ENCODE measurements at places on chromosomes 12 and 14.
A peak's percentile ranks its signal among the peaks of the same experiment; 100 is the strongest.

DNA sequence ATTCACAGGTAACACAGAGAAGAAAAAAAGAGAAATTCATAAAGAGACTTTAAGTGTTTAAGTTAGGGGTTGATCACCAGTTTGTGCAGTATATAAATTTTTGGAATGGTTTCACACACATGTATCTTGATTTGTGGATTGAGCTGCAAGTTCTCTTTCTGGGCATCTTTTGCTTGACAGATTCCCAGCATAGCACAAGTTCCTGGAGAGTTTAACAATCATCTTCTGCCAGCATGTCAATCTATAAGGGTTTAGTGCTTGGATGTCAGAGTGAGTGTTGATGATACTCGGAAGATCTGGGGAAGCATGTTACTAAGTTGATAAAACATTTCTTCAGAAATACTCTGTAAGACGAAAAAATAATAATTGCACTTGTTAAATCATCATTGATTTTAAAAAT, 43.9 kb upstream of the FGF6 start:
- DNase-seq = no peak

- DNase-seq = no peak
These were observed 216.4 kb downstream of the KLHL28 start for GRCh38 chr14:44745371-44745770.

DNA sequence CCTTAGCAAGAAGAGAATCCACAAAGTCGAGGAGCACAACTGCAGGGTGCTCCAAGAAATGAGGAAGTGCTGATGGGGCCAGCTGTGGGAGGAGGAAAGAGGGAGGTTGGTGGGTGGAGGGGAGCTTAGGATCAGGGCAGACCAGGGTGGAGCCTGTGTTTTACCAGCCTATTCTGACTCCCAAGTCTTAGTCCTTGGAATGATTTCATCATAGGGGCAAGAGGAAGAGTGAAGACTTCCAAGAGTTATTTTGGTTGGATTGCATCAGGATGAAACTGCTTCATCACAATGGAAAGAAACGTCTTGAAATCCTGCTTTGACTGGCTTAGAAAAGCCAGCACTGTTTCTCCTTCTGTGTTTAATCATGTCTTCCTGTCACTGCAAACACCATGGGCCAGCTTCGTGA, 194.0 kb downstream of the DPF3 start:
- DNase-seq = peak; percentile 32

DNA sequence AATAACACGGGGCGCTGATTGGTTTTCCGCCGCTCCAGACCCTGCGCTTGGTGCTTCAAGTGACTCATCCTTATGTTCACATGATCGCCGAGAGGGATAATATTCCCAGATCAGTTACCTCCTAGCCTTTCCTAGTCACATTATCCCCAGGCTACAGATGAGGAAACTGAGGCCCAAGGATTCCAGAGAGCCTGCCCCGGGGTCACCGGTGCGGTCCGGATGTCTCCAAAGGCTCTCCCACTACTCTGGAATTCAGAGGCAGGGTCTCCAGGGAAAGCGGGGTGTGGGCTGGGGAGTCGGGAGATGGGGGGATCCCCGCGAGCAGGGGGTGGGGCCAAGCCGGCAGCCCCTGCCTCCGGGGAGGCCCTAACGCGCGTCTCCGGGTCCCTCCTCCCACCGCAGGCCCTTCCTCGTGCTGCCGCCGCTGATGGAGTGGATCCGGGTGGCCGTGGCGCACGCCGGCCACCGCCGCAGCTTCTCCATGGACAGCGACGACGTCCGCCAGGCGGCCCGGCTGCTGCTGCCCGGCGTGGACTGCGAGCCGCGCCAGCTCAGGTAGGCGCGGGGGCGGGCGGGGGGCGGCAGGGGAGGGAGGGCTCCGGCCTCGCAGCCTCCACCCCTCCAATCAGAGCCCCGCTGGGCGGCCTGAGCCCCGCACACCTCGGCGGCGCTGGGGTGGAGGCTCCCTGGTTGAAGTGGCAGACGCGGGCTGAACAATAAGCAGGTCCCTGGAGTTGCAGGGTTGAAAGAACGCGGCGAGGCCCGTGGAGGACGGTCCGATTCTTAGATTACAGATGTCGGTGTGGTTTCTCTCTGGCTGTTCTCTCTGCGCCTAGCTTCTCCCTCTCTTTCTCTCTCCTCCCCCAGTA, 104.6 kb upstream of the PWP1 start:
- DNase-seq = no peak

- peak; percentile 10 for DNase-seq
These were observed 464.8 kb upstream of the RGS6 start for GRCh38 chr14:71467361-71467811.

DNA sequence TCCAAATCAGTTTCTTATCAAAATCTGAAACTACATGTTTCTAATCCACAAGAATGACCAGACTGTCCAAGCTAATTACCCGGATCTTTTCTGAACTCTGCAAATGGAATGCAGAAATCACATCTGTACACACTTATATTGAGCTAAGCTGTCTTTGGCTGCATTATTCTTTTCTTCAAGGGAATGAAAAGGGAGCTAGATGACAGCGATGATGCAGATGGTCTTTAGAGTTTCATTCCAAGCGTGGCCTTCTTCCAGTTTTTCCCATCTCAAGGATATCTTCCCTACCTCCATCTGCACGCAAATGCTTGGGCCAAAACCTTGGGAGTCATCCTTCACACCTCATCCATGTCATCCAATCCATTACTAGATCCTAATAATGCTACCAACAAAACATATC, 12.6 kb downstream of the KCNH5 start:
- DNase-seq = no peak

- peak; percentile 33 for DNase-seq
These were observed 9.4 kb downstream of the ANKRD9 start for GRCh38 chr14:102500158-102500662.
